Fibroblast of the aortic adventitia (primary cell): ENCODE measurements at places on chromosomes 13 and 19. TPM values are rescaled to one million over a fixed set of nuclear protein-coding genes. Genes with fewer than 3 reads are reported as not detected.

The PGLYRP1 gene
- not detected in 2 replicates for total RNA-seq

The SLC10A2 gene
- not detected in 2 replicates for total RNA-seq

The C19orf73 gene
- 0.41 and 0.54 TPM in 2 replicates for total RNA-seq

The SERTAD3 gene
- 6.2 and 24.4 TPM in 2 replicates for total RNA-seq

The SF3A2 gene
- total RNA-seq: 11.9 and 29.6 TPM in 2 replicates
